ENCODE measurements at places on chromosomes 5 and 9.

GRCh38 chr9:114140401-114140800, 14.9 kb upstream of the COL27A1 start:
- DNase-seq: no peak

- no peak for DNase-seq
Measured at GRCh38 chr5:6488021-6488420, 39.4 kb downstream of the UBE2QL1 start.

- DNase-seq: no peak
Measured at GRCh38 chr5:167871091-167871490, 420.4 kb upstream of the WWC1 start.

- DNase-seq: no peak
Measured at GRCh38 chr5:175826980-175827379, 44.4 kb upstream of the CPLX2 start.

GRCh38 chr9:125183054-125183453, 6.5 kb downstream of the PPP6C start:
- DNase-seq: no peak

- peak; percentile 19 for DNase-seq
Measured at GRCh38 chr9:2727966-2728613, 10.8 kb downstream of the KCNV2 start.

- peak; percentile 98 for DNase-seq
Measured at GRCh38 chr9:114551750-114552685, 35.6 kb upstream of the ATP6V1G1 start.

GRCh38 chr5:119290607-119291006, 65.2 kb upstream of the TNFAIP8 start:
- no peak for DNase-seq

DNA sequence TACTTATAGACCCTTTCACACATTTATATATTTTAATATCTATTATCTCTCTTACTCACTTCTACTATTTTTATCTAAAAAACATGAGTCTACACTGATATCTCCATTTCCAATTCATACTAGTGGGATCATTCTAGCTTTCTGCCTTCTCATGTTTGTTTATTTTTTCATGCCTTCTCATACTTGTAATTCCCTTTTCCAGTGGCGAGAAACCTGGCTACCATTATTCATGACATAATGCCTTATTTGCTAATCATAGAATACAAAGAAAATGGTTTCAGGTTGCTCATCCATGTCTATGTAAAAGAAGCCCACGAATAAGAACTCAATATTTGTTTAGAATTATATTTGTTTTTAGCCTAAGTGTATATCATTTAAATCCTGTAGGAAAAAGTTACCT, 232.7 kb upstream of the ACTBL2 start:
- DNase-seq: no peak

DNA sequence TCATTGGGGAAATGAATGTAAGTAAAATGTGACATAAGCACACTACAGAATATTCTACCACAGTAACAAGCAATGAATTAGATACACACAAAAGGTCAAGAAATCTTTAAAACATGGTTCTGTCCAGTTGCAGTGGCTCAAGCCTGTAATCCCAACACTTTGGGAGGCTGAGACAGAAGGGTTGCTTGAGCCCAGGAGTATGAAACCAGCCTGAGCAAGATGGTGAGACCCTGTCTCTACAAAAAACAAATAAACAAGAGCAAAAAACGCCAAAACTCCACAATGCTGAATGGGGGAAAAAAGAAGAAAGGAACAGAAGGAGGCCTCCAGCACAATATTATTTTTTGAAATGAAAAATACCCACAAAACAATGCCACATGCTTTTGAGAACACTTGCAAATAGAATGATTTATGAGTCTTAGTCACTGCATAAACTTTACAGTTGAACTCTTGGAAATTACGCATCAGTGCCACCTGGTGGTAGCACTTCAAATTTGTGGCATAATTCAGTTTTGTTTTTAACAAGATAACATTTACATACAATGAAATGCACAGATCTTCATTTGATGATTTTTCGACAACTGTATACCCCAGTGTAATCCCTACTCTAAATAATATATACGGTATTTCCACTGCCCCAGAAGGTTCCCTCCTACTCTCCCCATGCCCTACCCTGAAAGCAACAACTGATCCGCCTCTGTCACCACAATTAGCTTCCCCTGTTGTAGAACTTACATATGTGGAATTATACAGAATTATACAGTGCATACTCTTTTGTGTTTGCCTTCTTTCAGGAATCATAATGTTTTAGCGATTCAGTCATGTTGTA, 14.4 kb upstream of the SPINK4 start:
- DNase-seq: peak; percentile 50

GRCh38 chr9:112734892-112735291, 15.7 kb upstream of the SNX30 start:
- DNase-seq: no peak

DNA sequence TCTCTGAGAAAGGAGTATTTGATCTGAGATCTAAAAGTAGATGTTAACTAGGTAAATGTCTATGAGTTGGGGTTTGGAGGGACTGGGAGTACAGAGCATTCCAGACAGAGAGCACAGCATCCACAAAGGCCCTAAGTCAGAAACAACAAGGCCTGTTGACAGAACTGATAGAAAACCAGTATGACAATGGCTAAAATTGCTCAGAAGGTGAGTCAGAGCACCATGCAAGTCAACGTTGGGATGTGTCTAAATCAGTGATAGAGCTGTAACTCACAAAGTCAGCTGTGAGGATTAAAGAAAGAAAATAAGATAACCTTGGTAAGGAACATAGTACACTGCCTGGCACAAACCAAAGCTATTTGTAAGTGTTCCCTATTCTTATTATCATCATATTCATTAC, 124.0 kb downstream of the CETN3 start:
- DNase-seq: no peak

DNA sequence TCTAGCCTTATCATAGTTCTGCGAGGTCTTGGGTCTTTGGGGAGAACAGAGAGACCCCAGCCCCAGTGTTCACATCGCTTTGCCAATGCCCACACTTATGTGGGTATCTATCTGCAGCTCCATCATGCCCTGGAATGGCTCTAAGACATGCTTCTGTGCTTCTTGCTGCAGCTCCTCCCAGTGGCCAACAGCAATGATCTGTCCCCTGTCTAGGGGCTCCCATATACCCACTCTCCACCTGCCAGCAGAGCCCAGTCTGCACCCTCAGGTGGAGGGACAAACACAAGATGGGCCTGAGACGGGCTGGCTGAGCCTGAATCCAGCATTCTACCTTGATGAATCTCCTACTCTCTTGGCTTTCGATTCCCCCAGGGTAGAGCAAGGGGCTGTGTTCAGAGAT, 14.6 kb upstream of the DAP start:
- DNase-seq: no peak

DNA sequence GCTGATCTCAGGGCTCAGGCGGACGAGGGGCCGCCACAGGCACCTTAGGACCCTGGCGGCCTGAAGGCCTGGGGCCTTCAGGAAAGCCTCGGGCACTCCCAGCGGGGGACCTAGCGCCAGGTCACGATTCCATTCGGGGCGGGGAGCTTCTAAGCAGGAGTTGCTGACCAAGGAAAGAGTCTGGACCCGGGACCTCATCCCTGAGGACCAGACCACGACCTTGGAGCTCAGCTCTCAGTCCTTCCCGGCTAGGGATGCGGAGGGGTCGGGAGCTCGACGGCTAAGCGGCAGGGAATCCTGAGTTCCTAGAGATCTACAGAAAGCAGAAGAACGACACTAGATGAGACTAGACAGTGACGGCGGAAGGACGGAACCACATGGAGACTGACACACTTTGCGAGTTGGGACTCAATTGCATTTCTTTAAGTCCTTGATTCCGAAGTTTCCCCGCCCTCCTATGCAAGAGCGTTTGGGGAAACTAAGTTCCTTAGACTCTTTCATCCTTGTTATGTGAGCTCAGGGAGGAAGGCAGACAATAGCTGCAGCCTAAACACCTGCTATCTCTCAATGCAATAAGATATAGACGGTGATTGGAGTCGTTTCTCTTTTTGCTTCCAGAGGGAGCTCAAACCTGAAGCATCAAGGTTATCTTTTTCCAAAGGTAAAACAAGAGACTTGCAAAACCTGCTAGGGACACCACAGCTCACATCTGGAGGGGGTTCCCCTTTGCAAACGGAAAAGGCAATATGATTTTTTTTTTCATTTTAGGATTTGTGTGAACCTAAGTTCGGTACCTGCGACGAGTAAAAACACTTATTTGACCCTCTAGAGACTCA, 9.7 kb downstream of the NR2F1-AS1 start:
- DNase-seq: no peak

DNA sequence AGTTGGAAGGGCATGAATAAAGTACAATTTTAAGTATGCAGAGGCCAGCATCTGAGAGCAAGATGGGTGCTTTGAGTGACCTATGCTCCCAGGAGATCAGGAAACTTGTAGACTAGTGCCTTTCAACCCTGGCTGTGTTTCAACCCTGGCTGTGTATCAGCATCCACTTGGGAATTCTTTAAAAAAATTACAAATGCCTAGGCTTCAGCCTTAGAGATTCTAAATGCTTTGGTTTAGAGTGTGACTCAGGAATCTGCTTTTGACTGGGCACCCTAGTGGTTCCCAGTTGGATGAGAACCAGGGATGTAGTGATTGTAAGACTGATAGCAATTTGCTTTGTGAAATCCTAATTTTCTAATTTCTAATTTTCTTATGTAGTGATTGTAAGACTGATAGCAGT, 65.6 kb downstream of the RALGPS1 start:
- DNase-seq: no peak

DNA sequence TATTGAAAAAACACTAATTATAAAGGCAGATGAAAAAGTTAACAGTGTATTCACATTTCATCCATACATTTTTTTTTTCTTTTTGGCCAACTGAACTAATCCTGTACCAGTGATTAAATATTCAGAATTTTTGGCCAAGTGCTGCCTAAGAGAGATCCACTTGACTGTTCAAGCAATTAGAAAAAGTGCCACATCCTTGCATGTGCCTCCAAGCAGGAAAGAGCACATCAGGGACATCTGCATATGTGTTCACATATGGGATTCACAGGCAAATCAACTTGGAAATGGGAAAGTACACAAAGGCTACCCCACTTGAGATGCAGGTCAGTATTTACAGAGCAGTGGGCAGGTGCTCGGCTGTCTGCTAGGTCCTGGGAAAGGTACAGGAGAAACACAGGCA, 163.3 kb upstream of the LHFPL2 start:
- DNase-seq: no peak

- no peak for DNase-seq
Measured at GRCh38 chr9:82560036-82560435, 502.9 kb downstream of the RASEF start.

GRCh38 chr5:141963701-141964100, 5.2 kb upstream of the RNF14 start:
- DNase-seq: no peak

DNA sequence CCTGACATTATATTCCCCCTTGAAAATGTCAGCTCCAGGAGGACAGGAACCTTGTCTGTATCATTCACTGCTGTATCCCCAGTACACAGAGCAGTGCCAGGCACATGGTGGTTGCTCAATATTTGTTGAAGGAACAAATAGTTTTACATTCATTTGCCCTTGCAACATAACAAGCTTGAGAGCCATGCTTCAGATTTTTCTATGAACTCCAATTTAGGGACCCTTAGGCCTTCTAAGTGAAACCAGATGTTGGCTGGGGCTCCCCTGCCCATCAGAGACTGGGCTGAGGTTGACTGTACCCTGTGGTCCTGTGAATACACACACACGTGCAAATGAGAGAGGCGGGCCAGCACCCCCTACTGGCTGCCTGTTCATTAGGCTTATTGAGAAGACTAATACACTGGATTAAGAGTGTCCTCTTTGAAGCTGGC, 214.9 kb upstream of the WWC1 start:
- no peak for DNase-seq
